NCI-H2081 (cell line): ENCODE measurements at places on chromosomes 1 and 21.

- DNase-seq = no peak
Measured at GRCh38 chr1:228085287-228085951, 2.9 kb downstream of the ARF1 start.

DNA sequence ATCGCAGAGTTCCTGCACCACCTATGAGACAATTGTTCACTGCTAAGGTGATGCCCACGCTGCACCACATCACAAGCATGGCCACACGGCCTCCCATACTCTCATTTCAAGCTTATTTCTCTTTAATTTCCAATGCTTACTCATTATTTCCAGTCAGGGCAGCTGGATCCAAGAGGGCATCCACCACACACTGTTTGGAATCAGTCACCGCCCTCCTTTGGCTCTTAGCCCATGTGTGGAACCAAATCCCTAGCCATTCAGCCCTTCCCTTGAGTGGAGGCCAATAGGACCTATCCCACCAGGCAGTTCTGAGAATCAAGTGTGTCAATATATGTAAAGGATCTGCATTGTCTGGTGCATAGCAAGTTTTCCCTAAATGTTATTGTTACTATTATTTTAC lies 26.3 kb upstream of the PALMD start:
- no peak for DNase-seq

- DNase-seq = no peak
Measured at GRCh38 chr1:39927538-39927937, 25.8 kb upstream of the MYCL start.

DNA sequence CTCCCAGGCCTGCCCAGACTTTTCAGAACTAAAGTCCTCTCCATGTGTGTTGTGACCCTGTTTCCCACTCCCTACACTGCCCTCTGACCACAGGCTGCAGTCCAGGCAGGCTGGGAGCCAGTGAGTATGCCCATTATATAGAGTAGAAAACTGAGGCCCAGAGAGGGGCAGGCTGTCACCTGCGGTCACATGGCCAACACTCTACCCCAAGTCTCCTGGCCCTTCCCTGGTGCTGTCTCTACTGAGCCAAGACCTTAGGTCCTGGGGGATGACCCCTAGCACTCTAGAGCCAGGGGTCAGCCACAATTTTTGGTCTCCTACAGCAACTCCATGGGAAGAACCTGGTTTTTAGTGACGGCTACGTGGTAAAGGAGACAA lies 30.8 kb downstream of the RPS6KA1 start:
- no peak for DNase-seq

DNA sequence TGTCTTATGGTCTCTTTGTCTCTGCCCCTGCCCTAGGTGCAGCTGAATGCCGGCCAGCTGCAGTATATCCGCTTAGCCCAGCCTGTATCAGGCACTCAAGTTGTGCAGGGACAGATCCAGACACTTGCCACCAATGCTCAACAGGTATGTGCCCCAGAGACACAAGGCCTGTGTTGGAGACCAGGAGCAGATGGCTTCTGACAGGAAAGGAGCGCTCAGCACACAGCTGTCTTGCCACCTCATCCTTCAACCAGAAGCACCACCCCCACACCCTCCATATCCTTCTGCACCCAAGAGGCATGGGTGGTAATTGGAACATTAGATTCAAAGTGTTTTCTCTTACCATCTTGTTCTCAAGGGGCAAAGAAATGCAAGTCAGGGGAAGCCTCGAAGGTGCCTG lies 17.0 kb upstream of the KCNQ4 start:
- DNase-seq = no peak

DNA sequence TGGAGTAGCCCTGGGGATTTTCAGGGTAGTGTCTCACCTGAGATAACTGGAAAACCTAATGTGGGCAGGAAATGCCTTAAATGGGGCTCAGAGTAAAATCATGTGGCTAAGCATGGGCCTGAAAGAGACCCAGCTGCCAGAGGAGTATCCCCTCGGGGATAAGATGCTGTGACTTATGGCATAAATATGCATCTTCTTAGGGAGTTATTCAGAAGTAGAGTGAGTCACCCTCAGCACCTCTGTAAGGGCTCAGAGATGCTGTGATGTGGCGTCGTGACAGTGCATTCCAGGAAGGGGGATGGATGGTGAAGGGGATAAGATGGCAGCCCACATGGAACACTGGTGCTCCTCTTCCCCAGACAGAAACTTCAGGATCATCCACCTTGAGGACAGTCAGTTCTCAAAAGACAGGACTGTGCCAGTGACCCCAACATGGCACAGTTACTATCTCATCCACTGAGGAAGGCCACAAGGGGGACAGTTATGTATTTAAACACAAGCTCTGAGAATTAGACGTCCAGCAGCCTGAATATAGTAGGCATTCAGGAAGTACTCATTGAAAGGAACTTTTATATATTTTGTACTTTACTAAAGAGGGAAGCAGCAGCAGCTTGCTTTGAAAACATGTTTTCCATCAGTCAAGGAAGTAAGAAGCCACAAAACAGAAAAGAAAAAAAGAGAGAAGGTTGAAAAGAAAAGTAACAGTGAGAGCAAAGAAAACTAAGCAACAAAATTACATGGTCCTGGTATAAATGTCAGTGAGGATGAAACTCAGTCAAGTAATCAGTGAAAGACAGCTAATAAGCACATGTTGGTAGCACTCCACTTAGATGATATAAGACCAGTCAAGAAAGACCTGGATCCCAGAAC lies 8.3 kb downstream of the IL24 start:
- DNase-seq = no peak
